Naive thymus-derived CD4-positive, alpha-beta T cell (primary cell): ENCODE measurements at places on chromosomes 13 and 19. TPM values are rescaled to one million over a fixed set of nuclear protein-coding genes. Genes with fewer than 3 reads are reported as not detected.

Gene METTL21C
- not detected for total RNA-seq

Gene IFNL1
- not detected for total RNA-seq

Gene MAG
- not detected in 2 replicates for total RNA-seq

Gene ZNF607
- 6.5 TPM for total RNA-seq

Gene PDE4C
- not detected in 2 replicates for total RNA-seq

Gene MARK4
- total RNA-seq = 21.8 and 28.3 TPM in 2 replicates

Gene PLIN5
- total RNA-seq = 1.9 TPM

Gene ATP4A
- not detected in 2 replicates for total RNA-seq

Gene CCDC70
- not detected for total RNA-seq

Gene UNC13A
- total RNA-seq = 0.03 TPM

Gene IZUMO2
- total RNA-seq = not detected

Gene VSTM1
- 2.1 TPM for total RNA-seq

Gene DNAJB1
- 177 TPM for total RNA-seq

Gene FBXO27
- 0.48 TPM for total RNA-seq

Gene ANGPTL4
- not detected for total RNA-seq

Gene LSR
- total RNA-seq = 4.6 and 5.1 TPM in 2 replicates
